ENCODE measurements at places on chromosomes 16 and 17. TPM values are rescaled to one million over a fixed set of nuclear protein-coding genes. Genes with fewer than 3 reads are reported as not detected.

PIRT gene
- polyA plus RNA-seq: 1.6 TPM

ASGR1 gene
- polyA plus RNA-seq: 13.4 TPM

NEURL4 gene
- 25.3 TPM for polyA plus RNA-seq

TBX21 gene
- polyA plus RNA-seq: not detected

BAIAP3 gene
- 42.8 TPM for polyA plus RNA-seq

MAFG gene
- polyA plus RNA-seq: 19.6 TPM

GHDC gene
- polyA plus RNA-seq: 38.9 TPM

GLP2R gene
- 0.17 TPM for polyA plus RNA-seq

PRSS8 gene
- polyA plus RNA-seq: 8.7 TPM

KCNAB3 gene
- 7.5 TPM for polyA plus RNA-seq

- DNase-seq: no peak
Measured at GRCh38 chr16:19689342-19689741, 28.7 kb downstream of the KNOP1 start.

DNA sequence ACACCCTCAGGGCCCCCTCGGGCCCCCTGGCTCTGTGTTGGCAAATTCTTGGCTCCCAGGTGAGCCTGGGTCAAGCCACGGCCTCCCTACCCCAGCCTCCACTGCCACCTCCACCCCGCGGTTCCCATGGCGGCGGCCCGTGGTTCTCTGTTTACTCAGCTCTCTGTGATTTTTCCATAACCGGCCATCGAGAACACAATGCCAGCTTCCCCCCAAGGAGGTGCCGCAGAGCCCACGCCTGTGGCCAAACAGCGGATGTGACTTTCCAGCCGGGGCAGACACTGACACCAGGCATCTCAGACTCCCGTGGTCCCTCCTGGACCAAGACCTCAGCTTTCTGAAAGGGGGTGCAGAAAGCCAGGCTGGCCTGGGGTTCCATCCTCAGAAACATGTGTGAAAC lies 21.6 kb upstream of the ATP2A3 start:
- DNase-seq: no peak

GRCh38 chr17:35467824-35468223 lies 19.3 kb upstream of the SLFN13 start:
- no peak for DNase-seq

DNA sequence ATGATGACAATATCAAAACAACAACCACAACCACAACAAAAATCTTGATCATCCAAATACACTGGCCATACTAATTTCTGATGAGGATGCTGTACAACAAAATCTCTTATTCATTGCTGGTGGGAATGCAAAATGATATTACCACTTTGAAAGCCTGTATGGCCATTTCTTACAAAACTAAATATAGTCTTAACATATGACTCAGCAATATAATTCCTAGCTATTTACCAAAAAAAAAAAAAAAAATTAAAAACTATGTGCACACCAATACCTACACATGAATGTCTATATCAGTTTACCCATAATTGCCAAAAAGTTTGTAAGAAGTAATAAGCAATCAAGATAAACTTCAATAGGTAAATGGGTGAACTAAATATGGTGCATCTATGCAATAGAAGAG lies 1379.7 kb downstream of the CDH11 start:
- DNase-seq: no peak

GRCh38 chr17:15516150-15516549 lies 47.1 kb downstream of the TVP23C start:
- DNase-seq: no peak

DNA sequence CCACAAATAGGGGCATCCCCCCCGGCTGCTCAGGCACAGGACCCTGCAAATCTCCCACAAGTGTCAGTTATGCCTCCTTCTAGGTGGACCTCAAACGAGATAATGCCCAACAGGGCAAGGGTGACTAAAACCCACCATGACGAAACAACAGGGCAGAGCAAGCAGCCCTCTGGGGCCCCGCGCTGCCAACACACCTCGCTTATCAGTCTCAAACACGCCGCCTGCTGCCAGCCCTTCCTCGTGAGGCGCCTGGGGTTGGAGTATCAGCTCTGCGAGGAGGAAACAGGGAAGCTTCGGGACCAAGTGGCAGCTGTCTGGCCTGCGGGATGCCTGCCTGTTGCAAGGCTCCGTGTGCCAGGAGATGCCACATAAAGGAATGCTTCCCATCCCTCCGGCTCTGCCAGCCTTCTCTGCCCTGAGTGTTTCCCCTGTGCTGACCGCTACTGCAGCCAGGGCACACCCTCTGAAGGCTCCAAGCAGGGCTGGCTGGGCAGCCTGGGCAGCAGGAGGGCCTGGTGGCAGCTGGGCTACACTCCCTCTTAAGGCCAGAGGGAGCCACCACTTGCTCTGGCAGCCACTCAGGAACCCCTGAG lies 2.5 kb downstream of the SMIM5 start:
- peak; percentile 13 for DNase-seq

- DNase-seq: no peak
Measured at GRCh38 chr16:23333034-23333579, 31.0 kb downstream of the SCNN1B start.

DNA sequence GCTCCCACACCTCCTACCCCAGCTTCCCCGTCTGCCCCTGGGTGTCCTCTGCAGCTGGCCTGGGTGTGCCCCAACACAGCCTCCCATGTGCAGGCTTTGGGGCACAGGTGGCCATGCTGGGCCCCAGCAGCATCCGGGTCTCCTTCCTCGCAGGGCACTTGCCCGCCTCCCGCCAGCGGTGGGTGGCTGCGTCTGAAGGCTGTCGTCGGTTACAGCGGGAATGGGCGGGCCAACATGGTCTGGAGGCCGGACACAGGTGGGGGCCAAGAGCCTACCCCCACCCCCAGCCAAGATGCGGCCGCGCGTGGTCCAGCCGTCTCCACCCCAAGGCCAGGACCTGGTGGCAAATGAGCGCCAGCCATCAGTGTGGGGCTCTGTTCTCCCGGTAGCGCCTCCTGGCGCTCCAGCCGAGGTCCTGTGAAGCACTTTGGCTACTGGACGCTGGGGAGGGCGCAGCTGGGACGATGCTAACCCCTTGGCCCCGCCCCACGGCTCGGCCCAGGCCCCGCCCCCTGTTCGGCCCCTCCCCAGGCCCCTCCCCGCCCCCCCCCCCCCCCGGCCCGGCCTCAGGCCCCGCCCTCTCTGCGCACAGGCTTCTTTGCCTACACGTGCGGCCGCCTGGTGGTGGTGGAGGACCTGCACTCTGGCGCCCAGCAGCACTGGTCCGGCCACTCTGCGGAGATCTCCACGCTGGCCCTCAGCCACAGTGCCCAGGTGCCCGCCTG lies 7.3 kb upstream of the RHOT2 start:
- peak; percentile 76 for DNase-seq

- DNase-seq: peak; percentile 19
Measured at GRCh38 chr16:84141143-84141670, 3.8 kb downstream of the HSDL1 start.

DNA sequence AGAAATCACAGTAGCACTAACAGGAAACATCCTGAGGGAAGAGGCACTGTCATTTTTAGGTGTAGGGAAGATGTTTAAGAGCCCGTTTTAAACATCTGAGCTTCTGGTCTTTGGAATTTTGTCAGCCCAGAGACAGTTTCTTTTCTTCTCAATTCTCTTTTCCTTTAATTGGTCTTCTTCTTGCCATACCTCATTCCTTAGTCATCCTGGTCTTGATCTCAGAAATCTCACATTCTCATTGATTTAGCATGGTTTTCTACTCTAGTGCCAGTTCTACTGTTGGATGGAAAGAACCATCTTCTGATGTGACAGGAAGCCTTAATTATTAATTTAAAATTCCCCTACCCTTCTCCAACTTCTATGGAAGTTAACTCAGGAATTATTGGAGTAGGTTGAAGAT lies 25.4 kb downstream of the BMERB1 start:
- no peak for DNase-seq

GRCh38 chr16:80778703-80779102 lies 25.7 kb downstream of the CDYL2 start:
- DNase-seq: no peak

GRCh38 chr16:24430954-24431760 lies 108.2 kb upstream of the RBBP6 start:
- DNase-seq: peak; percentile 28

GRCh38 chr16:83898463-83899271 lies at the start of gene MLYCD:
MLYCD (plus strand) TSS chr16:83899115; CDS start chr16:83899145, 30 bp downstream.
- DNase-seq: peak; percentile 93

- no peak for DNase-seq
Measured at GRCh38 chr17:51455211-51455610, 194.9 kb downstream of the UTP18 start.

DNA sequence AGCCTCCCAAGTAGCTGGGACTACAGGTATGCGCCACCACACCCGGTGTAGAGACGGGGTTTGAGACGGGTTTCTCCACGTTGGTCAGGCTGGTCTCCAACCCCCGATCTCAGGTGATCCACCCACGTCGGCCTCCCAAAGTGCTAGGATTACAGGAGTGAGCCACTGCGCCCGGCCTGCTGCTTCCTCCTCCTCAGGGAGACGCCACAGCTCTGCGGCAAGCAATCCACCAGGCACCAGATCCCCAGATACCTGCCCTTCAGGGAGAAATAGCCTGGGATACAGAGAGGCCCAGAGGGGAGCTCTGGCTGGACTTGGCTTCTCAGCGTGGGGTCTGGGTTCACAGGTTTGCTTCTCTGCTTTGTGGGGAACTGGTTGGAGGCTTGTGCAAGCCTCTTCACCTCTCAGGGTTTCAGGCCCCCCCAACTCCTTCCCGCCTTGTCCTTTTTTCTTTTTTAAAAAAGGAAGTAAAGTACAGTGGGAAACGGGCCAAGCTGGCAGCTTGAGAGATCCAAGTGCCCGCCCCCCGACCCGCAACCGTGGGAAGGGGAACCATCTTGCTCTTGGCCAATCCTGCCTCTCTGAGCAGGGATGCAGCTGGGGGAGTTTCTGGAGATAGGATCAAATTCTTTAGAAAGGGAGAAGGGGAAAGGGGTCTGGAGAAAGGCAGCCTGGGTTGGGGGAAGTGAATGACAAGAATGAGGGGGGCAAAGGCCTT lies 2.6 kb upstream of the SPHK1 start:
- no peak for DNase-seq

DNA sequence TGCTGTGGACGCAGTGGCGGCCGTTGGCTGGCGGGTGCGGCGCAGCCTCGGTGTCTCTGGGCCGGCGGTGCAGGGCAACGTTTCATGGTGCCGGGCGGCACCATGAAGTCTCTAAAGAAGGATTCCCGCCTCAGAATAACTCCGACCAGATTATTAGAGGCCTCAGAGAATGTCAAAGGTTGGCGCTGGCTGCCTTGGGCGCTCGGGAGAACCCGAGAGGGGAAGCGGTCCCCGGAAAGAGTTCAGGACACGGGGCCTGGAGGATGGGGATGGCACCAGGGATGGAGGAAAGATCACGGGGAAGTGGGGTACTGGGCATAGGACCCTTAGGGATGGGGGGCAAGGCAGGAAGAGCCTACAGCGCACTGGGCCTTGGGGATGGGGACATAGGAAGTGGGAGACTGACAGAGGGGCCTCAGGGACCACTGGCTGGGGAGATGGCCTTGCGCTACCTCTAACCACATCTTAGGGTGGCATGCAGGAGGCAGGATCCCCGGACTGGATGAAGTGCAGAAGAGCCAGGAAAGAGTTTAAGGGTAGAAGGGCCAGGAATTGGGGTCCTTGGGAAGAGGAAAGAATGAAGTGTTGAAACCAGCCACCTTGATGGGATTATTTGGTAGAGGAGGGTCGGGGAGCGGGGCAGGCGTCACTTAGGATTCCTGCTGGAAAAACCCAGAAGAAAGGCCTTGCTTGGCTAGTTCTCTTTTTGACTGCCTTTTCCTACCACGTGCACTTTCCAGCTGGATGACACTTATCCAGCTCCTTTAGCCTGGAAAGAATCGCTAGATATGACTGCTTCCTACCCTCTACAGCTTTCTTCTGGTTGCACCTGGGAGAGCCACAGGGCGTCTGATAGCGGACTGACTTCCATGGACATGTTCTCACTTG lies 578 bp downstream of the MYCBPAP start:
- DNase-seq: peak; percentile 10

DNA sequence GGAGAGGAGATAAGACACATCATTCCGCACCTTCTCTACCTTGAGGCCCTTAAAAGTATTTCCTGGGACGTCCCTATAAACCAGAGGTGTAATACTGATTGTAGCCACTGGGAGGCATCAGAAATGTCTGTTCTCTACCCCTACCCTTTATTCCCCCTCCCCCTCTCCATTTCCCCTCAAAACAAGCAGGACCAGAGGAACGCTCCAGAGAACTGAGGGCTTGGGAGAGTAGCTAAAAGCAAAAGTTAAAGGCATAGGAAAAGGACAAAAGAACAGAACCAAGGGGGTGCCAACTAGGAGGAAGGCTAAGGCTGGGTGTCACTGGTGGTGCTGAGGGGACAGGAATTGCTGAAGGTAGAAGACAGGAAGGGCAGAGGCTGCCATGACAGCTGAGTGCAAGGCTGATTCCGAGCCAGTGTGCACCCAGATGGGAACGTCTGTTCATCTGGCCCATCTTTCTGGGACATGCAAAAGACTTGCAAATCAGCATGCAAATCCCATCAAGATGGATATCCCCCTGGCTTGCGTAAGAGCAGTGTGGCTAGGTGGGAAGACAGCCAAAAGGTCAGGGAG lies 6.7 kb downstream of the CAMTA2 start:
- peak; percentile 84 for DNase-seq

DNA sequence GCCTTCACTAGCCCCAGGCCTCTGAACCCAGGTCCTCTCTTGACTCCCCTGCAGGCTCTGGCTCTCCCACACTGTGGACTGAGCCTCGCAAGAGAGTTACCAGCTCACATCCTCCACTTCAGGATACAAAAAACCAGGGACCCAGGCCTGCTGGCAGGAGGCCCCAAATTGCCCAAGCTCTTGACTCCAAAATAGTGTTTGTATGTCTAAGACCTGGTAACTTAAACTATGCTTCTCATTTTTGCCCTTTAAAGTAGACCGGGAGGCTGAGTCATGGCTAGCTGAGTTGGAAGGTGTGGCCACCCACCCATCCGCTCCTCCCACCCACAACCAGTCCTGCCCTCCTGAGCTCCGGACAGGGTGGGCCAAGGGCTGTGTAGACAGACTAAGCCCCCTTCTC lies 250.0 kb downstream of the SOX9 start:
- DNase-seq: no peak

DNA sequence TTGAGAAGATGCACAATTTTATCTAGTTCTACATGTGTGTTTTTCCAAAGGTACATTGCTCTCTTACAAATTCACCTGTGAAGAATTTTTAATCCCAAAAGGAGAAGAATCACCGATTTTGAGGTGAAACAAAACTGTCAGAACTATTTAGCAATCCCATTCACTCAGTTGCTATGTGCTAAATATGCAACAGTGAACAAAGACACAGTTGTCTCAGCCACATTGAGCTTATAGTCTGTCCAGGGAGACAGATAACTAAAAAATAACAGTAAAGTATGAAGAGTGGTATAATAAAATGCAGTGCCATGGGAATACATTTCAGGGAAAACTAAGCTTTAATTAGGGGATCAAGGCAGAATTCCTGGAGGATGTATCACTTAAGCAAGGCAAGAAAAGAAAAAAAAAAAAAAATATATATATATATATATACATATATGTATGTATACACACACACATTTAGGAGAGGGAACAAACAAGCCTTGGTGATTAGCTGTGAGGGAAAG lies 110.4 kb downstream of the SPAG9 start:
- no peak for DNase-seq

- DNase-seq: no peak
Measured at GRCh38 chr16:47250983-47251382, 107.2 kb upstream of the NETO2 start.
